T-helper 22 cell (primary cell): ENCODE measurements at places on chromosomes 2 and 18.

GRCh38 chr18:76133873-76134272 lies 361.2 kb downstream of the ZNF516 start:
- no peak for DNase-seq

- DNase-seq: no peak
Observed at GRCh38 chr2:201269764-201270163, 9.4 kb downstream of the CASP8 start.

DNA sequence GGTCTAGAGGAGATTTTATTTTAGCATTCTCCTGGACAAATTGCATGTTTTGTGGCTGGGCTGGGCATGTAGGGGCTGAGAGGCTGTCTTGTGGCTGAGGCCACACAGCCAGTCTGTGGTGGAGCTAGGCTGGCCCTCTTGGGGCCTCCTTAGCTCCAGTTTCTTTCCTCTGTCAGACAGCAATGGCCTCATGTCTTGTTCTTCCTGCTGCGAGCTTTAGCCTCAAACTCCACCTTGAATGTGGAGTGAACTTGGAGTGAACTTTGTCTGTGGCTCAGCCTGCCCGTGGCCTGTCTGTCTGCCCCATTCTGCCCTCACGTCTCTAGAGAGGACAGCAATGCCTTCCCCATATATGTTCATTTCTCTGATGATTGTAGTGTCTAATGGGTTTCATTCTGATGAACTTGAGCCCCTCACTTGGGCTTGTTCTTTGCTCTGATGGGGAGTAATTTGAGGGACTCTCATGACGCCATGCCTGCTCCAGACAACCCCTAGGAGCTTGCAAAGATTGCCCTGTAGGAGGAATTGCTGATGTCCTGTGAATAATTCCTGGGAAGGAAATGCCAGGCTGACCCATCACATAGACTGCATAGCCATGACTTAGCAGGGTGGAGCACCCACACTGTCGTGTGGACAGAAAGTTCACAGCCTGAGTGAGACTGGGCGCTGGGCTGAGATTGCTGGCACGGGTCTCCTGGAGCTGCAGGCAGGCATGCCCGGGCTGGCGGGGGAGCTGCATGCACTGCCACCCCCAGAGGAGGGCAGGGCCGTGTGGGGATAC lies 42.6 kb downstream of the ASAP2 start:
- no peak for DNase-seq

GRCh38 chr2:141554810-141555209 lies 576.0 kb downstream of the LRP1B start:
- DNase-seq: no peak

- DNase-seq: no peak
Observed at GRCh38 chr2:208674919-208675318, 268.3 kb downstream of the PTH2R start.

DNA sequence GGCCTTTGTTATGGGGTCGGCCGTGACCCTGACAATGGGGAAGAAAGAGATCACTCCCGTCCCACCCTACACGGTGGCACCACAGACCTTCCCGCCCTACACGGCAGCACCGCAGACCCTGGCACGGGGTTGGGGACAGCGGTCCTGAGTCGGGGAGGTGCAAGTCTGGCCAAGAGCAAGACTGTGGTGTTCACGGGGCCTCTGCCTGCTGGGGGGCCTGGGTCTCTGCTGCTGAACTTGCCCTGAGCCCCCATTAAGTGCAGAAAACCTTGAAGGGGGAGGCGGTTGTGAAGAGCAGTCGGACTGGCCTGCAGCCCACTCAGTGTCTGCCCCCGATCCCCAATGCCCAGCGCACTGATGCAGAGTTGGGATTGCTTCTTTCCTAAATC lies 75.9 kb downstream of the SLC66A2 start:
- DNase-seq: no peak

- DNase-seq: no peak
Observed at GRCh38 chr18:8821083-8821465, 115.7 kb downstream of the MTCL1 start.

- no peak for DNase-seq
Observed at GRCh38 chr18:21451851-21452250, 148.7 kb downstream of the ESCO1 start.
